ENCODE measurements at places on chromosomes 6 and 20.

DNA sequence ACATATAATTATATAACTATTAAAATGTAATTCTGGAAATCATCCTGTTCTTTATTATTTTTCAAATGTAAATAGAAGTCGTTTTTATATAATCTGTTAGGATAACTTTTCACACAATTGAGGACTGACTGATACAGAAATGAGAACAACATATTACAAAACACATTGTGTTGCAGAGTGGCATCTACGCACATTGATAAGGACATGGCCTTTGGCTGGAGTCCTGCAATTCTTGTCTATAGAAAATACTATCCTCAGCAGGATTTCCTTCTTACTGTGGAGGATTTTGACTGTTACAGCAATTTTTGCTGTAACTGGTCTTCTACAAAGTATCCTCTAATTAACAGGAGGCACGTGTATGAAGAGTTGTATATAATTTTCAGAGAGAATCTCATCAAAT lies 19.8 kb downstream of the SH3BGRL2 start:
- DNase-seq: no peak

- DNase-seq: no peak
Measured at GRCh38 chr20:51469046-51469445, 73.5 kb downstream of the NFATC2 start.

GRCh38 chr6:39048481-39049399 lies at the start of gene GLP1R:
Gene GLP1R, plus strand, starts transcription at chr6:39048781. Its CDS starts 60 bp downstream, at chr6:39048841.
- DNase-seq: no peak

- DNase-seq: no peak
Measured at GRCh38 chr6:99618649-99619408, 12.2 kb downstream of the PRDM13 start.

DNA sequence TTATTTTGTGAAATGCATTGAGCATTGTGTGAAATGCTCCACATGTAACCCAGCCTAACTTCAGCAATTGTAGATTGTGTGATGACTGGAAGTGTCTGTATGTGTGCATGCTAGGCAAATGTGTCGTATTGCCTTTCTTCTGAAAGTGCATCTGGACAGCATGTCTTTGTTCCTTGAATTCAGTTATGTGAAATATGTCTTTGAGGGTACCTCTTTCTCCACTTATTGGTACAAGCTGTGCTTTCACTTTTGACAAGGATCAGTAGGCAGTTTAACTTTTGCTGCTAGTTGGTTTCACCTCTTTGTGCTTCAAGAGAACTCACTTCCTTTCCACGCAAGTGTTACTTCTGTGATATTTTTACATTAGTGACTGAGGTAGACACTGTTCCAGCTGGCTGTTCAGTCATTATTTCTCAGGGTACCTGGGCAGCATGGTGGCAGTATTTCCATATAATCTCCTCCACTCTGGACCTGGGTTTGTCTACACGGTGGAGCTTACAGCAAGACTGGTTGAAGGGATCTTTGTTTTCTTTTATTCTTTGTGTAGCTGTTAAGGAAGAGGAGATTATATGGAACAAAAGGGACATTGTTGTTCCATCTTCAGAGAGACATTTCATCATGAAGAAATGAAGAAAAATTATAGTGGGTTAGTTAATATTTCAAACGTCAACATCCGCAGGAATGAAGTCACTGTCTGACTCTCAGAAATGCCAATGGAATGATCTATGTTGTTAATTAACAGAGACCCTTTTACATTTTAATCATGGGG lies 175.4 kb downstream of the UTRN start:
- DNase-seq: no peak

- no peak for DNase-seq
Measured at GRCh38 chr6:3585320-3585935, 128.6 kb upstream of the SLC22A23 start.

- no peak for DNase-seq
Measured at GRCh38 chr6:143267760-143268159, 182.7 kb downstream of the ADAT2 start.

- no peak for DNase-seq
Measured at GRCh38 chr6:80793411-80793810, 686.9 kb downstream of the BCKDHB start.

DNA sequence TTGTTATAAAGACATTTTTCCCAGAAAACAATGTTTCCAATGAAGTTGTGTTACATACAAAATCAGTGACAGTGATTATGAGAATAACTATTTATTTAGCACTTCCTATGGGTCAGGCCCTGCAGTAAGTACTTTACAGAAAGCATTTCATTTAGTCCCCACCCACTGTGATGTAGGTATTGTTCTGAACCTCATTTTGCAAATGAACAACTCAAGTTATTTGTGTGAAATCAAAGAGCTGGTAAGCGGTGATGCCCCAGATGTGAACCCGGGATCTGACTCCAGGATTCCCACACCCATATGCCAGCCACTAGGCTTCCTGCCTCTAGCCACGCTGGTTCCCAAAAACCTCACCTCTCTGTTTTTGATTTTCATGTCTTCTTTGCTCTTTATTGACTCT lies 30.9 kb downstream of the FAXC start:
- DNase-seq: no peak

DNA sequence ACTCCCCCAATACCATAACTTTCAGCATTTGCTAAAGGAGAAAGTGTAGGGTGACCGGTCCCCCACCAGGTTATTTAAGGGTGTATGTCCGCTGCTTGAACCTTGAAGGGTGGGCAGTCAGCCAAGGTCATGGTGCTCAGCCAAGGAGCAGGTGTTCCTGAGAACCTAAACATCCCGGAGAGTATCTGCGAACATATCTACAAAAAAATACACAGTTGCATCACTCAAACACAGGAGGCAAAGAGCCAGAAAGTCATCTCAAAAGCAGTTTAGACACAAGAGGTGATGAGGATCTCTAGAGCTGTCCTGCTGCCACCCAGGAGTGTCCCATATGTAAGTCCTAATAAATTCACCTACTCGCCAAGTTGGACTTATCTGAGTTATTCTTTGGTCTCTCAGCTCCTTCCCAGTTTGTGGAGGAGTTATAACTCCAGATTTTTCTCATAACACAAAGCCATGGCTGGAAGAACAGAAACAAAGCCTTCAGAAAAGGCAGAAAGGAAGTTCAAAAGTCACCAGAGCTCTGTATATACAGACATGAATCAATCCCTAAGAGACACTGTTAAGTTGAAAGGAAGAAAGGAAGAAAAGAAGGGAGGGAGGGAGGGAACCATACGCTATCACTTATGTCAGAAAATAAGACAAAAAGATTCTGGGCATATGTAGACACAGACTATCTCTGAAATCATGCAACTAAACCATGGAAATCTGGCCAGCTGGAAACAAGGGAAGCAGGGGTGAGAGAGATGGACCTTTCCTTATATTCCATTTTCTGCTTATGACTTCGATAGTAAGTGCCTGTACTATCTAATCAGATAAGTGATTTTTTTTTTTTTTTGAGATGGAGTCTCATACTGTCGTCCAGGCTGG lies 11.3 kb downstream of the MBOAT1 start:
- peak; percentile 13 for DNase-seq

DNA sequence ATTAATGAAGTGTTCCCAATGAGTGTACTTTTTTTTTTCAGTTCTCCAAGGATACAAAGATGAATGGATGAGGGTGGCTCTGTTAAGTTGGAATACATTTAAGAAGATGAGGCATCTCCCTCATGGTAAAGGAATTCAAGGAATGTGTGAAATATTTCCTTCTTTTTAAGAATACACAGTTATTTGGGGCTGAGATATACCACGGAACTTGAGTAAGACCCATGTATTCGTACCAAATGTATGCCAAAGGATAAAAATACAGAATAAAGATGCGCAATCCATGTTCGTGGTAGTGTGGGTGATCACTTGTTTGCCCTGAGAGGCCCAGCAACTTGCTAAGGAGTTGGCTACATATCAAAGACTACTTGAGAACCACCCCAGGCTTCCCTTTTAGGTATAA lies 164.2 kb upstream of the TCF21 start:
- DNase-seq: no peak

GRCh38 chr6:23656255-23657194 lies 469.5 kb upstream of the NRSN1 start:
- DNase-seq: no peak

DNA sequence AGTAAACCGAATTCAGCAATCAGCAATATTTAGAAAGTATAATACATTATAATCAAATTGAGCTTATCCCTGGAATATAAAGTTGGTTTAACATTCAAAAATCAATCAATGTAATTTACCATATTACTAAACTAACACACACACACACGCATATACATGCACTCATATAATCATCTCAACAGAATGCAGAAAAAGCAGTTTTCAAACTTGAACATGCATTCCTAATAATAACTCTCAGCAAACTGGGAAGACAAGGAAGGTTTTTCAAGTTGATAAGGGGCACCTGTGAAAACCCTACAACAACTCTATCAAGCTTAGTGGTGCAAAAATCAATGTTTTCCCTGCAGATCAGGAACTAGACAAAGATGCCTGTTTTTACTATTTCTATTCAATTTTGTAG lies 4.7 kb downstream of the SIRPB2 start:
- no peak for DNase-seq

- no peak for DNase-seq
Measured at GRCh38 chr6:149224399-149224798, 93.1 kb upstream of the TAB2 start.

GRCh38 chr20:55597526-55597925 lies 407.8 kb downstream of the CBLN4 start:
- DNase-seq: no peak

DNA sequence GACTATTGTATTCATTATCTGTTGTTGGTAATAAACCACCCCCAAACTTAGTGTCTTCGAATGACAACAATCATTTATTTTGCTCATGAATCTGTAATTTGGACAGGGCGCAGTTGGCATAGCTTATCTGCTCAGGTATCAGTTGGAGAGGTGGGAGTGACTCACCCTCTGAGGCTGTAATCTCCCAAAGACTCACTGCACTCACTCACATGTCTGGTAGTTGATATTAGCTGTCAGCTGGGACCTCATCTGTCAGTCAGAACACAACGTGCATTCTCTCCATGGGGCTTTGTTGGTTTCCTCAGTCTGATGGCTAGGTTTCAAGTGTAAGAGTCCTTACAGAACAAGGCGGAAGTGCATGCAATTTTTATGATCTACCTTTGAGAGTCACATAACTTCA lies 219.0 kb upstream of the PRND start:
- DNase-seq: no peak

DNA sequence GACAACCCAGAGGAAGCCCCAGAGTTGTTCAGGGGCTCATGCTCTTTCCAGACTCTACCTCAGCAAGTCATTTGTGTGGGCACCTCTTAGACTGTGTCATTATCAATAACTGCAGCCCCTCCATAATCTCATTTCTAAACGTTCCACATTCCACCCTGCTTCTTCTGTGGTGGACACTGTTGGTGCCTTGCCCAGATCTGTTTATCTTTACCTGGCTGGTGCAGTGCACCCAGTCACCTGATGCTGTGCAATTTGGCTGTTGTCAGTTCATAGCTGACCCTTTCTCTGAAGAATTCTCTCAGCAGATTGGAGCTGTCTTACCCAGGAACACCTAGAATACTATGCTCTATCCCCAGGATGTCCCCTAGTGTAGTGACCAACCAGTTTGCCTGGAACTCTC lies 80.0 kb downstream of the ATRN start:
- no peak for DNase-seq

DNA sequence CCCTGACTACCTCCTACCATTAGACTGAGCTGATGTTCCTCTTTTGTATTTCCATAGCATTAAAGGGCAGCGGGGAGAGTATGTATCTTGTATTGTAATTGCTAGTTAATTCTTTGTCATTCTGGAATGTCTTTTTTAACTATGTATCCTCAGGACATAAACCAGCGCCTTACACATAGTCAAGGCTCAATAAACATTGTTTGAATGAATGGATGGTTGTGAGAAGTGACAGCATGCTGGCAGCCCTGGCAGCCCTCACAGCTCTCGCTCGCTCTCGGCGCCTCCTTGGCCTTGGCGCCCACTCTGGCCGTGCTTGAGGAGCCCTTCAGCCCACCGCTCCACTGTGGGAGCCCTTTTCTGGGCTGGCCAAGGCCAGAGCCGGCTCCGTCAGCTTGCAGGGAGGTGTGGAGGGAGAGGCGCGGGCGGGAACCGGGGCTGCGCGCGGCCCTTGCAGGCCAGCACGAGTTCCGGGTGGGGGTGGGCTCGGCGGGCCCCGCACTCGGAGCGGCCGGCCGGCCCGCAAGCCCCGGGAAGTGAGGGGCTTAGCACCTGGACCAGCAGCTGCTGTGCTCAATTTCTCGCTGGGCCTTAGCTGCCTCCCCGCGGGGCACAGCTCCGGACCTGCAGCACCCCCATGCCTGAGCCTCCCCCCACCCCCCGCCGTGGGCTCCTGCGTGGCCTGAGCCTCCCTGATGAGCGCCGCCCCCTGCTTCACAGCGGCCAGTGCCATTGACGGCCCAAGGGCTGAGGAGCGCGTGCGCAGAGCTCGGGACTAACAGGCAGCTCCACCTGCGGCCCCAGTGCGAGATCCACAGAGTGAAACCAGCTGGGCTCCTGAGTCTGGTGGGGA lies 93.1 kb downstream of the RNF182 start:
- DNase-seq: no peak

DNA sequence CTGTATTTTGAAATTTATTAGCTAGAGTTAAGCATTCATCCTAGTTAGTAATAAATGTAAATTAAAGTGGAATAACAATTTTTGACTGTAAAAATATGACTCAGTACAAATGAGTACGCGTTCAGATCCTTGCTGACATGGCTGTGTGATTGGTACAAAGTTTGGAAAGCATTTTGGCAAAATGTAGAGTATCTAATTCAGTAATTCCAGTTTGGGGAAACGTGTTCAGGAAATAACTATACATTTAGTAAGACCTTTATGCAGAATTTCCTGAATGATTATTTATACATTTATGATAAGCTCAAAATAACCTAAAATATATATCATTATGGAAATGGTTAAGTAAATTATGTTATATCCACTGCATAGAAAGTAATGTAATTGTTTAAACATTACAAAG lies 8.0 kb downstream of the VTA1 start:
- no peak for DNase-seq

DNA sequence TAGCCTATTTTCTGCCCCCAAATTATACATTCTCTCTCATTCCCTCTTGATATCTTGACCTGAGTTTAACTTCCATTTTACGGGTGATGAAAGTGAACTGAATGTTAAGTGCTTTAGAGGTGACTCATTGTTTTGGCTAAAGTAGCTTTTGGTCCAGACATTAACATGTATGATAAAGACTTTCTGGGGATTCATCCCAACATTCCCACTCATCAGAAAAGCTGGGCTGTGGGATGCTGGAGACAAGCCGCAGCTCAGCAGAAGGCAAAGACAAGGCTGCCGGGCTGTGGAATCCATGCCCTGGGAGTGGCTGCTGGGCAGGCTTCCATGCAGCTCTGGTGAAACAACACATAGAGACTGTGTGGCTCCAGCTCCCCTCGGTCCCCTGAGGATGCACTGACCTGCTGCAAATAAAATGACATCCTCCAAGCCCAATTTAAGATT lies 89.9 kb upstream of the SYNDIG1 start:
- DNase-seq: peak; percentile 15
